DND-41 (cell line): ENCODE measurements at places on chromosomes 16 and 17.

- DNase-seq: no peak
These were observed 102.7 kb downstream of the CLEC16A start for GRCh38 chr16:11047057-11047456.

DNA sequence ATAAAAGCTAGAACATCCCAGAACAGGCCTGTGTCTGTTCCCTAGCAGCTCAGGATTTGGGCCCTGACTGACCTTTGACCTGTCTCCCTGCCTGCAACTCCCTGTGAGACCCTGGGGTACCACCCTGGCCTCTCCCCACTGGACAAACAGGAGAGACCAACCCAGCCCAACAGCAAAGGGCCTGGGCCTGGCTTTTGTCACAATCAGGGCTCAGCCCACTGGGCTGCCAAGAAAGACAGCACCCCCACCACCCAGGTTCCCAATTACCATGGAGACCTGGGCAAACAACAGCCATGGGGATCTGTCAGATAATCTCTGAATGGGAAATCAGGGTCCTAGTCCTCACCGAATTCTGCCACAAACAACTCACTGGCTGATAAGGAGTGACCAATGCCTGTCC, 11.1 kb downstream of the PLLP start:
- DNase-seq: no peak

- no peak for DNase-seq
These were observed 47.0 kb downstream of the MYO18A start for GRCh38 chr17:29133121-29133713.

DNA sequence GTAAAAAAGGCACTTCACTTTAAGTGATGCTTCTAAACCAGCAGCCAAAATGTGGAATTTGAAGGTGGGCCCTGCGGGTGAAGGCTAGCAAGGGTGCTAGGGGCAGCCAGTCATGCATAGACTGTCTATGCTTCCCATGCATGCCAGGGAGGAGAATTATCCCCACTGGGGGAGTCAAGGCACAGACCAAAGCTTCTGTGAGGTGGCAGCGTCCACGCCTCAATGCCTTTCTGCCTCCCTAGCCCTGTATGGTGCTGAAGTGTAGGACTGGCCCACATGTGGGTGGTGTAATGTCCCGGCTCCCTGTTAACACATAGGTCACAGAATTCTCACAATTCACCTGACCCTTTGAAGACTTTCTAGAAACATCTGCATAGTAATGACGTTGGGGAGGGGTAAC, 1.9 kb downstream of the HS3ST2 start:
- no peak for DNase-seq

- no peak for DNase-seq
These were observed 15.4 kb downstream of the KIFC3 start for GRCh38 chr16:57786632-57787518.

GRCh38 chr17:59124665-59125064, 18.0 kb upstream of the TRIM37 start:
- no peak for DNase-seq

DNA sequence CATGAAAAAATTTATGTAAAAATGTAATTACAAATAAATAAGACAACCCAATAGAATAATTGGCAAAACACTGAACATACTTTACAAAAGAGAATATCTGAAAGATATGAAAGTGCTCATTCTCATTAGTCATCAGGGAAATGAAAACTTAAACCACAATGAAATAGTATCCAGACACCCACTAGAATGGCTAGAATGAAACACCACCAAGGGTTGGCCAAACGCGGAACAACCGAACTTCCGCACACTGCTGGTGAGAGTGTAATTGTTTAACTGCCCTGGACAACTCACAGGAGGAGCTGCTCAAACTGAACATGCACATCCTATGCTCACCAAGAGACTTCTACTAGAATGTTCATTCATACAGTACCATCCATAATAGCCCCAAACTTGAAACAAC, 5.8 kb upstream of the ZDHHC7 start:
- DNase-seq: no peak

- no peak for DNase-seq
These were observed 83.8 kb upstream of the TOX3 start for GRCh38 chr16:52630711-52631110.

DNA sequence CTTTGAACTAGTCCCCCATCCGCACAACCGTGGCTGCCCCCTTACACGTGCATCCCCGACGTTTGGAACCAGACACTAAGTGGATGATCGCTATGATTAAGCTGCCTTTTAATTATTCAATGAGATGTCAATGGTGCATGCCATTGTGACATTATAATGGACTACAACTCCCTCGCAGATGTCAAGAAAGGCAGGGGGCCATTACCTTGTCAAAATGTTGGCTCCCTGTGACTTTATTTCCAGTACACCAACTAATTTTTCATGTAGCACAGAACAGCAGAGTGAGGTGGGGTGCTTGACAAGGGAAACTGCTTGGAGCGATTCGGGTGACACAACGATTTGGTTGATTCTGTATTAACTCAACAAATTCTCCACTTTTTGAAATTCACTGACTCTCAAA, 26.5 kb downstream of the ASIC2 start:
- no peak for DNase-seq
